ENCODE measurements at places on chromosomes 5 and 9.

- no peak for DNase-seq
Measured at GRCh38 chr5:71757590-71758543, 38.8 kb downstream of the CARTPT start.

GRCh38 chr9:4495537-4495936, 5.3 kb downstream of the SLC1A1 start:
- no peak for DNase-seq

DNA sequence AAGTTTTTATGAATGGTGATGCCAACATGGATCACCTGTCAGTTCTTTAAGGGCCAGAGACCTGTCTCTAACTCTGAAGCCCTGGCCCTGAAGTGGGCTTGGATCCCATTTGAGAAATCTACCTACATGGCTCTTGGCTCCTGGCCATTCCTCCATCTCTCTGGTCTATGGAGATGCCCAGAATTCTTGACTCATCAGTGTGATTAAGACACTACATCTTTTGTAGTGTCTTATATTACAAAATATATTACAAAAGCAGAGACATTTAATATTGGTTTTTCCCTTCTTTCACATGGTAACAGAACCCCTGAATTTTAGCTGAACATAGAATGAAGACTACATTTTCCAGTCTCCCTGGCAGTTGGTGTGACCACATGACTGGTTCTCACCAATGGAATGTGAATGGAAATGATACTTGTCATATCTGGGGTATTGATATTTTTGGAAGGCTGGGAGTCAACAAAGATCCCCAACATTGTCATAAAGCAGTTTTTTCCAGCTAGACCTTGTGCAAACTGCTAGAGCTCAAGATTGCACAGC, 198.3 kb downstream of the SREK1 start:
- no peak for DNase-seq

DNA sequence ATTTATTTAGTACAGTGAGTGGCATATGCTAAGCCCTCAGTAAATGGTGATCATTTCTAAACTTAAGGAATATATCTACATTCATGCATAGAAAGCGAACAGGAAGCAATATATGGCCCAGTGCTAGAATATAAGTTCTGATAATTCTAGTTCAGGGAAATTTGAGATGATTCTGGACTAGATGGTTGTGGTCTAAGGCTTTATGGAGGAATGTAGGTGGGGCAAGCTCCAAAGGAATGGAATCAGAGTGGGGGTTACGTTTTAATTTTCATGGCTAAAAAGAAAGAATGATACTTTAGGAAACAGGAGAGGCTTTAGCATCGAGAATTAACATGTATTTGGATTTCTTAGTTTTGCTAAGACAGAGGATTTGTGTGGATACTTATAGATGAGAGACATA, 56.1 kb downstream of the MTREX start:
- DNase-seq = no peak

DNA sequence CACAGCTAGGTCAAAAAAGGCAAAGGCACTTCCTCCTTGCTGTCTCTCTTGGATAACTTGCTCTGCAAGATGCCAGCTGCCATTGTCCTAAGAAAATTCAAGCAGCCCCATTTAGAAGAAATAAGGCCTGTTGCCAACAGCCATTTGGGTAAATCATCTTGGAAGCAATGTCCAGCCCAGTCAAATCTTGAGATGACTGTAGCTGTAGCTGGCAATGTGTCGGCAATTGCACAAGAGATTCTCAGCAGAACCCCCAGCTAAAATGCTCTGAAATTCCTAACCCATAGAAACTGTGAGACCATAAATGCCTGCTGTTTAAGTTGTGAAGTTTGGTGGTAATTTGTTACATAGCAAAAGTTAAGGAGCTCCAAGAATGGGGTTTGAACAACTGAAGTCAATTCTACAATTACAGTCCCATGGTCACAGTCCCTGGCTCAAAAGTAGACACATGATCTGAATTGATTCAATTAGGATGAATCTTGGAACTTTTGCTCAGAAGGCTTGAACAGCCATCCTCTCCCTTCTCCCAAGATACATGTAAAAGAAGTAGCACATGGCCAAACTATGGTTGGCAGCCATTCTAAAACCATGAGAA, 151.1 kb downstream of the MPDZ start:
- no peak for DNase-seq

DNA sequence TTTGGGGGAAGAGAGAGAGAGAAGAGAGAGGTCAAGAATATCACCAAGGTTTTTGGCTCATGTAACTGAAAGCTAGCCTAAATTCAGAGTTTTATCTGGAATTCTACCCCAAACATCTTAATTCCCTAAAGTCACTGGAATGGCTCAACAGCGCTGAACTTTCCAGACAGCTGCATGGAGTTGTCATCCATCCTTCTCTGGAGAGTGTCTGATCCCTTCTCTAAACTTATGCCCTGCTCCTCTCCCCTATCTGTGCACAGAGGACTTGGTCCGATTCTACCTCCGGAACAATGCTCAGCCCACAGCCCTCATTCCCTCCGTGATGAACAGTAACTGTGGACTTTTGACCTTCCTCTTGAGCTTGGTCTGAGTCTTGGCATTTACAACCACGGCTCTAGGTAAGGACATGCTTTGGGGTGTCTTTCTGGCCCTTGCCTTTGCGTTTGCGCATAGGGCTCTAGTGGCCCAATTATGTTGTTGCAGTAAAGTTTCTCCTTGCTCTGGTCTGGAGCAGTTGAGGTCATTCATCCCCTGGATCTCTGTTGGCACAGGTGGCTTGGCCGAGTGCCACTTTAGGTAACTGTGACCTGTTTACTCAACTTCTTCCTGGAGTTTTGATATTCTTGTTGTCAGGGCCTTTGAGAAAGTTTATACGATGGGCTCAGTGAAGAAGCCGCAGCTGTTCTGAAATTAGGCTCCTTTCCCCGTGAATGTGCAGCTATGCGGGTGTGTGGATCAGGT, 18.3 kb upstream of the CD180 start:
- no peak for DNase-seq

DNA sequence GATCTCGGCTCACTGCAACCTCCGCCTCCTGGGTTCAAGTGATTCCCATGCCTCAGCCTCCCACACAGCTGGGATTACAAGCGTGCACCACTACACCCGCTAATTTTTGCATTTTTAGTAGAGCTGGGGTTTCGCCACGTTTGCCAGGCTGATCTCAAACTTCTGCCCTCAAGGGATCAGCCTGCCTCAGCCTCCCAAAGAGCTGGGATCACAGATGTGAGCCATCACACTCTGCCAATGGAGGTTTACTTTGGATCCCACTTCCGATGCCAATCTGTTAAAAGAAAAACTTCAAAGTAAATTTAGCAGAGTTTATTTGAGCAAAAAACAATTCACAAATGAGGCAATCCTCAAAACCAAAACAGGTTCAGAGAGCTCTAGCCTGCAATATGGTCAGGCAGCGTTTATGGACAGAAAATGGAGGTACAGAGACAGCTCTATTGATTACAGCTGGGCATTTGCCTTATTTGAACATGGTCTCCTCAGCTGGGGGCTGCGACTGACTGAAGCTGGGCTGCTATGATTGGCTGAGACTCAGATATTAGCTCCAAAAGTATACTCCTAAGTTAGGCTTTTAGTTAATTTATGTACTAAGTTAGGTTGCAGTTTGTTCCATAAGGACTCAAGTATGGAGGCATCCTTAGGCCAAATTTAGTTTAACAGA, 18.6 kb upstream of the UBTD2 start:
- no peak for DNase-seq

DNA sequence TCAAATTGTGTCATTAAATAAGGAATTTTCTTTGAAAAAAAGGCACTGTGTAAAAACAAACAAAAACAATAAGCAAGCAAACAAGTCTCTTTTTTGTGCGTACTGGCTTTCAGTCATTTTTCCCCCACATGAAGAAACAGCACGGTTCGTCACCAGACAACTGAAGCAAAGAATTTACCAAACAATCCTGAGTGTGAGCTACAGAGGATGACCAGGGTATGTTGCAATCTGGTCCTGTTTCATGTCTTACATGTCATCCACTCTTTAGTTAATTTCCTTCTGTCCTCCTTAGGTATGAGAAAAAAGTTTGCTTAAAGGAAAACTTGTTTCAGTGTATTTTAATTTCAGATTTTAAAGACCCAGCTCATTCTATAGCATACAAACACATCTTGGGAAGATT, 1080.7 kb upstream of the NUDT12 start:
- no peak for DNase-seq

DNA sequence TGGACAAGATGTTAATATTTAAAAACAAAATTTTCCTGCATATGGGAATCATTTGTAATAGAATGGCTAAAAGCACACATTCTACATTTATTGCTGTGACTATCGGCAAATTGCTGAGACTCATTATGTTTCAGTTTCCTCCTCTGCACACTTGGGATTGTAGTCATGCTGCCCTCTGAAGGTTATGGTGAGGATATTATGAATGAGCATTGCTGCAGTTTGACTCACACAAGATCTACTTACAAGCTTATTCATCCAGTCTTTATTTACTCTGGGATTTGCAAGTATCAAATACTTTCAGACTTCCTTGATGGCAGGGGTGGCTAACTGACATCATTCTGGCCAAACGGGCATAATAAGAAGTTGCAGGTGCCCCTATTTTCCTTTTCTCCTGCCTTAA, 9.5 kb upstream of the NFIL3 start:
- DNase-seq = no peak

DNA sequence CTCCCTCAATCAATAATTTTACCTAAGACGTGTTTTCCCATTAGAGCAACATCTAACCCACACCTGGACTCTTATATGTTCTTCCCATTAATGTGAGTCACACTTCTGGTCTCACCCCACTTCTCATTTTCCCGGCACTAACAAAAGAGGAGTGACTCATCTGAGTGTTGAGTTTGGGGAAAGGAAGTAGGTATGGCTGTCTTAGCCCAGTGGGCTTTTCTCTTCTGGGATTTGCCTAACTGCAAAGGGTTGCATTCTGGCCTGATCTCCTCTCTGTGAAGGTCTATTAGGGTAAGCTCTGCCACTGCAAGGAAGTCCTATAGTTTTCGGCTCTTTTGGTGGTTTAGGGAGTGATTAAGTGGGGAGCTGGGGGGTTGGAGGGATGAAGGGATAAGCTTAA, 195.6 kb downstream of the KIAA0825 start:
- no peak for DNase-seq

- DNase-seq = no peak
Measured at GRCh38 chr5:55668356-55668755, 43.8 kb downstream of the SLC38A9 start.

- DNase-seq = no peak
Measured at GRCh38 chr5:169914766-169915165, 65.5 kb downstream of the INSYN2B start.

GRCh38 chr9:73095425-73095824, 56.2 kb upstream of the ANXA1 start:
- DNase-seq = no peak

DNA sequence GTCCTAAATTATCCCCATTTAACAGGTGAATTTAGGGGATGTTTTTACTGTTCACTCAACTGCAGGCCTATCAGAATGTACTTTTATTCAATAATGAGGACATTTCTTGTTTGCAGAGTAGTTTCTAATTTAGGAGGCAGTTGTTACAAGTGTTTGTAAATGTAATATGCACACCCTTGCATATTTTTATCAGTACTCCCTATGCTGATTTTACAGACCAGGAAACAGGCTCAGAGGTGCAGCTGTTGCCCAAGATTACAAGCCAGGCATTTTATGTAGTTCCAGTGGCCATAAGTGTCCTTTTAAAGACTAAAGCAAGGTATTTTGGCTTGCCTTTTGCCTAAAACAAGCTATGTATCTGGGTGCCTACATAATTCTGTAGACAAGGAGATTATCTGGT, 47.6 kb upstream of the BRINP1 start:
- DNase-seq = no peak

GRCh38 chr5:151911011-151911410, 13.6 kb downstream of the GLRA1 start:
- no peak for DNase-seq

- DNase-seq = no peak
Measured at GRCh38 chr5:167280111-167280510, 1011.3 kb upstream of the WWC1 start.

Measured in stimulated activated CD4-positive, alpha-beta T cell treated with anti-CD3 and anti-CD28 coated beads, Interleukin-1b, Interleukin-23, amount 100 ng/mL, for 1 hour (primary cell).